Left lobe of liver (tissue), 2 donors: ENCODE measurements at places on chromosomes 1 and 21. TPM values are rescaled to one million over a fixed set of nuclear protein-coding genes. Genes with fewer than 3 reads are reported as not detected.

DNA sequence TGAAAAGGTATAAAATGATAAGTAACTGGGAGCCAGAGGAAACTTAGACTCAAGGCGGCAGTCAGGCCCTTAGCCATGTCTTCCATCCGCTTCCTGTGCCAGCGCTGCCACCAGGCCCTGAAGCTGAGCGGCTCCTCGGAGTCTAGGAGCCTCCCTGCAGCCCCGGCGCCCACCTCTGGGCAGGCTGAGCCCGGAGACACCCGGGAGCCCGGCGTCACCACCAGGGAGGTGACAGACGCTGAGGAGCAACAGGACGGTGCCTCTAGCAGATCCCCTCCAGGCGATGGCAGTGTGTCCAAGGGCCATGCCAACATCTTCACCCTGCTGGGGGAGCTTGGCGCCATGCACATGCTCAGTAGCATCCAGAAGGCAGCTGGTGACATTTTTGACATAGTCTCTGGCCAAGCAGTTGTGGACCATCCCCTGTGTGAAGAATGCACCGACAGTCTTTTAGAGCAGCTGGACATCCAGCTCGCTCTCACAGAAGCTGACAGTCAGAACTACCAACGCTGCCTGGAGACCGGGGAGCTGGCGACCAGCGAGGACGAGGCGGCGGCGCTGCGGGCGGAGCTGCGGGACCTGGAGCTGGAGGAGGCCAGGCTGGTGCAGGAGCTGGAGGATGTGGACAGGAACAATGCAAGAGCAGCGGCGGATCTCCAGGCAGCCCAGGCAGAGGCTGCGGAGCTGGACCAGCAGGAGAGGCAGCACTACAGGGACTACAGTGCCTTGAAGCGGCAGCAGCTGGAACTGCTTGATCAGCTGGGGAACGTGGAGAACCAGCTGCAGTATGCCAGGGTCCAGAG is at the start of gene BECN2:
TSS of gene BECN2 (plus strand) at position 76 of the 803 bp plus-strand sequence. CDS start at position 76, 0 bp downstream.
- DNase-seq: no peak

GRCh38 chr1:113266788-113267187 is 123.5 kb upstream of the MAGI3 start:
- DNase-seq: no peak

The ALX3 gene
- not detected for total RNA-seq

The SPRR4 gene
- total RNA-seq: not detected
